ENCODE measurements at places on chromosomes 5 and 9. TPM values are rescaled to one million over a fixed set of nuclear protein-coding genes. Genes with fewer than 3 reads are reported as not detected.

Gene TMEM252
- total RNA-seq: not detected

Gene SPINK13
- total RNA-seq: not detected

Gene BTNL9
- 0.24 TPM for total RNA-seq

Gene DOCK8
- total RNA-seq: 0.93 TPM

Gene ELAVL2
- 21.1 TPM for total RNA-seq

Gene SOX30
- 0.17 TPM for total RNA-seq

Gene GLRX
- total RNA-seq: 21.0 TPM

Data from neural progenitor cell (in vitro differentiated cells).